ENCODE measurements at places on chromosomes 6 and 20. TPM values are rescaled to one million over a fixed set of nuclear protein-coding genes. Genes with fewer than 3 reads are reported as not detected.

The SIRPB1 gene
- 8.0 TPM for total RNA-seq

GRCh38 chr20:63284083-63284440 lies 8.9 kb upstream of the COL20A1 start:
- no peak for DNase-seq

The CGA gene
- not detected for total RNA-seq

GRCh38 chr6:79604583-79605037 lies 26.5 kb upstream of the SH3BGRL2 start:
- DNase-seq: peak; percentile 79

- DNase-seq: no peak
Observed at GRCh38 chr6:53770780-53771249, 24.0 kb upstream of the LRRC1 start.

DNA sequence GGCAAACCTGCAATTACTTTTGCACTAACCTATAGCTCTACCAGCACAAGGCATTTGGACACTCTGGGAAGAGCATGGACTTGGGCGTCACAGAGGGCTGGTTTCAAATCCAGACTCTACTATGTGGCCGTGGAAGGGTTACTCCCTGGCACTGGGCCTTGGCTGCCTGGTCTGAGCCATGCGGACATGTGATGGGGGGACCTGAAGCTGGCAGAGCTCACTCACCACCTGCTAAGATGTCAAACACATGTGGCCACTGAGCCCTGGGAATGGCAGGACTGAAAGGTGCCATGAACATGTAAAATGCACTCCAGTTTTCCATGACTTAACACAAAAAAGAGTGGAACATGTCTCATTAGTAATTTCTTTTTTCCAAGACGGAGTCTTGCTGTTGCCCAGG lies 23.7 kb downstream of the VSTM2L start:
- no peak for DNase-seq

DNA sequence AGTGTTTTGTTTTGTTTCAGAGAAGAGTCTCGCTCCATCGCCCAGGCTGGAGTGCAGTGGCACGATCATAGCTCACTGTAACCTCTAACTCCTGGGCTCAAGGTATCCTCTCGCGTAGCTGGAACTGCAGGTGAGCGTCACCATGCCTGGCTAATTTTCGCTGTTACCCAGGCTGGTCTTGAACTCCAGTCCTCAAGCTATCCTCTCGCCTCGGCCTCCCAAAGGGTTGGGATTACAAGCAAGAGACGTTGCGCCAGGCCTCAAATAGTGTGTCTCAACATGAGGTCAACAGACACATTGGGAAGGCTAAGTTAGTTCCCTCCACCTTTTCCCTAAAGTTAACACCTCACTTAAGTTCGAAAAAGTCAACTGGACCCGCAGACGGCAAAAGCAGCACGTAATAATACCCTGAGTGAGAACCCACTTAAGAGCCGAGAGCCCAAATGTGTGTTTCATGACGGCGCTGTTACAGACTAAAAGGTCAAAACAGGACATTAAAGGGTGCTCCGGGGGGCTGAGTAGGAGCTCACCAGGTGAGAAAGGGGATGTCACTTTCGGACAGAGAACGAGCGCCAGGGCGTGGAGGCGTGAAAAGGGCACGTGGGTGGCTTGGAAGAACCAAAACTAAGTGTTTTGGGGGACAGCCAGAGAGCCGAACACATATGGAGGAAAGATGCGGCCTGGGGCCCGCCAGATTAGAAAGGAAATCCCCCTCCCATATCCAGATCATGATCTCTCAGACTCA lies 499 bp downstream of the TTI1 start:
- DNase-seq: no peak

- no peak for DNase-seq
Observed at GRCh38 chr6:161403717-161404116, 129.9 kb upstream of the AGPAT4 start.

DNA sequence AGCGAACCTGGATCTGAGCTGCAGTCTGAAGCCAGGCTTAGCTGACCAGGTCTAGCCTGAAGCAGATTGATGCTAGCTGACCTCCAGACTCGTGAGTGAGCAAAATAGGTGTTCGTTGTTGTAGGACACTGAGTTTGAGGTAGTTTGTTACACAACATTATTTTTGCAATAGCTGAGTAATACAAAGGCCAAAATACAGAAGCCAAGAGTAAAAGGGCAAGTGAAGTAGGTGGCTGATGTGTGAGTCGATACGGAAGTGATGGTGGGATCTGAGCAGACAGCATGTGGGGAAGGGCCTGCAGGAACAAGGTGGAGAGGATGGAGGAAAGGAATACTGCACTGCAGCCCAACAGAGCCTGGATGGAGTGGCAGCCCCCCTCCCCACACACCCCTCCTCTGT lies 8.5 kb upstream of the SPATS1 start:
- no peak for DNase-seq
